ENCODE measurements at places on chromosomes 3 and 15.

- DNase-seq = no peak
Measured at GRCh38 chr3:28768439-28768838, 419.8 kb upstream of the AZI2 start.

DNA sequence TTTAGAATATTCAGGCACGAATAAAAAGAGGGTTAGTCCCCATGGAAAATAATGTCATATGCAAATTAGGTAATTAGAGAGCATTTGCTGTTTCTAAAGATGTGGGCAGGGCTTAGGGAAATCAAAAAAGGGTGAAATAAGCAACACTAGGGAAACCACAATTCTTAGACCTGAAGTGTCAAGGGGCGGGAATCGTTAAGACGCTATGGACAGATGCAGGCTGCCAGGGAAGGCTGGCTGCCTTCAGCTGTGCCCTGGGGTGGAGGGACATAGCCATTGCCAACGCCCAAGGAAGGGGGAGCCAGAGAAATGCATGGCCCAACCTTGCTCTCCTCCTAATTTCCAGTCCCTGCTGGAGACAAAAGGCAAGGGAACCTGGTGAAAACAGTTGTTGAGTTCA is 141.7 kb upstream of the PROK2 start:
- DNase-seq = no peak

- DNase-seq = no peak
Measured at GRCh38 chr15:37698679-37699078, 235.8 kb upstream of the TMCO5A start.

- DNase-seq = no peak
Measured at GRCh38 chr15:57457726-57458125, 81.4 kb downstream of the CGNL1 start.

DNA sequence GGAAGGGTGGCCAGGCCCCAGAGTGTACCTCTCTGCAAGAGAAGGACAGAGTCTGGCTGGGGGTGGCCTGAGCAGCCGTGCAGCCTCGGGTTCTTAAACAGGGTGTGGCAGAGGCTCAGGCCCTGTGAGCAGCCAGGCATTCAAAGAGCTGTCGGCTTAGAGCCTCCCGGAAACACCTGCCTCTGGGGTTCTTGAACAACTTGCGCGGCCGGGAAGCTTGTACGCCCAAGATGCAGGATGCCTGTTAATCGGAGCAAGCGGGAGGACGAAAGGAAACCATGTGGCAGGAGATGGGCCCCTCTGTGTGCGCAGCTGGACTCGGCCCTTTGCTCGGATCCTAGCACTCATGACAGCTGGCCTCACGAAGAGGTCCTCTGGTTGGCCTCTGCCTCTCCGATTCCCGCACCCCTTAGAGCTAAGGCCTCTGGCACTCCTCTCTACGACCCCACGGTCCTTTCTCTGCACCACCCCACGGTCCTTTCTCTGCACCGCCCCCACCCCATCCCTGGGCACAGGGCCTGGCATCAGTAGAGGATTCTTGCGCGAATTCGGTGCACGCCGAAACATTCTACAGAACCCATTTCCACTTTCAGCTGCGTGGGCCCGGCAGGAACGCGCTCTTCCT is 23.9 kb upstream of the TXNRD3 start:
- no peak for DNase-seq

DNA sequence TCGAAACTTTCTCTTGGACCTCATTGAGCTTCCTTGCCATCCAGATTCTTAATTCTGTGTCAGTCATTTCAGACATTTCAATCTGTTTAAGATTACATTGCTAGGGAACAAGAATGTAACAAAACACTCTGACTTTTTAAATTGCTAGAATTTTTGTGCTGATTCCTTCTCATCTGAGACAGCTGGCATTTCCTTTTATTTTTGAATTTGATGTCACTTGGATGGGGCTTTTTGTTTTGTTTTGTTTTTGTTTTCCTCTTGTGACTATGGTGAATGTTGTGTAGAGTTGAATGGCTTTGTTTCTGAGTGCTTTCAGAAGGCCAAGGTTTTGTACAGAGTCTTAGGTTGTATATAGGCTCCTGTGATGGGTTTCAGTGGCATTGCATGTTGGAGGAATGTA is 1129.3 kb downstream of the NAALADL2 start:
- DNase-seq = no peak

DNA sequence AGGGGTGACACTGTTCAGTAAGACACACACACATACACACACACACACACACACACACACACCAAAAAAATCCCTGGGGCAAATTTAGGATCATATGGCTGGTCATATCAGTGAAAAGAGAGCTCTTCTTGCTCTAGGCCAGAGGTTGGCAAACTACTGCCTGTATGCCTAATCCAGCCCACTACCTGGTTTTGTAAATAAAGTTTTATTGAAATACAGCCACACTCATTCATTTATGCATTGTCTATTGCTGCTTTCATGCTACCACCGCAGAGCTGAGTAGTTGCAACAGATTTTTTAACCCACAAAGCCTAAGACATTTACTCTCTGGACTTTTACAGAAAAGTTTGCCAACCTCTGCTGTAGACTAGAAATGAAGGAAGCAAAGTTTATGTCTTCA is 30.6 kb downstream of the ACP3 start:
- DNase-seq = no peak

DNA sequence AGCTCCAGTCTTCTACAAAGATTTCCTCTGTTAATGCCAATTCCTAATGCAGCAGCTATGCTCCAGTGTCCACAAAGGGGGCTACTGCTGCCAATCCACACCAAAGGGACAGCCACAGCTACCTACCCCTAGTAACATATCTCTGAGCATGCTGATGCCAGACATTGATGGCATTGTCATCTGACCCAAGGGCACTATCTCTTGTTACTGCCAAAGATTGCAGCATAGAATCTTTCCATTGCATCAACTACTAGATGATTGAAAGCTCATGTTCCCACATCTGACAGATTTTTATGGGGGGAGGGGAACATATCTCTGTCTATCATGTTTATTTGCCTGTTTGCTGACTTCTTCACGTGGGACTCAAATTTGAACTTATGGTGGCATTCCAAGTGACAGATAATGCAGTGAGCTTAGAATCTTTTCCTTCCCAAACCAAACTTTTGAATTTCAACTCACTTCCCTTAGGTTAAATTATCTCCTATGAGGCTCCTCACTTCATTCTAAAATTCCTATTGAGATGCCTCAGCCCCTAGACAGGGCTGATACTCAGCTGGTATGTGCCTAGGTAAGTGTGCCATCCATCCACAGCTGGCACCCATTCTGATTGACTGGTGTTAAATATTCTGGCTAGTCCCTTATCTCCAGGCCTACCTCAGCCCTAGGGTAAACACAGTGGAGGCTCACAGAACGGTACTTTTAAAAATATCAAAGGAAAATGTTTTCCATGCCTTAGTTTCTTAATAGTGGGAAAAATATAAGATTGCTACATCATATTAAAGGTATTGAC is 100.3 kb downstream of the STRIT1 start:
- no peak for DNase-seq

DNA sequence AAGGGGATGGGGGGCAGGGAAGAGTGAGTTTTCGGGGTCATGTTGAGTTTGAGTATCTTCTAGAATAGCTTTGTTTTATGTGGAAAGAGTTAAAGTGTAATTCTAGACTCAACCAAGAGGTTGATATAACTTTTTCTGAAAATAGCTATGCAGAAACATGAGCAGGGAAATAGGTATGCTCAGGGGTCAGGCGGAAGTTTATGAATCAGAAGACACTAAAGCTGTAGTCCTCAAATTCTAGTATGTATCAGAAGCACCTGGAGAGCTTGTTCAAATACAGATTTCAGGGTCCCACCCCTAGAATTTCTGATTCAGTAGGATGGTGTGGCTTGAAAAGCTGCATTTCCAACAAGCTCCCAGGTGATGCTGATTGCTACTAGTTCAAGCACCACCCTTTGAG is 37.6 kb upstream of the UBE2E2 start:
- DNase-seq = no peak

DNA sequence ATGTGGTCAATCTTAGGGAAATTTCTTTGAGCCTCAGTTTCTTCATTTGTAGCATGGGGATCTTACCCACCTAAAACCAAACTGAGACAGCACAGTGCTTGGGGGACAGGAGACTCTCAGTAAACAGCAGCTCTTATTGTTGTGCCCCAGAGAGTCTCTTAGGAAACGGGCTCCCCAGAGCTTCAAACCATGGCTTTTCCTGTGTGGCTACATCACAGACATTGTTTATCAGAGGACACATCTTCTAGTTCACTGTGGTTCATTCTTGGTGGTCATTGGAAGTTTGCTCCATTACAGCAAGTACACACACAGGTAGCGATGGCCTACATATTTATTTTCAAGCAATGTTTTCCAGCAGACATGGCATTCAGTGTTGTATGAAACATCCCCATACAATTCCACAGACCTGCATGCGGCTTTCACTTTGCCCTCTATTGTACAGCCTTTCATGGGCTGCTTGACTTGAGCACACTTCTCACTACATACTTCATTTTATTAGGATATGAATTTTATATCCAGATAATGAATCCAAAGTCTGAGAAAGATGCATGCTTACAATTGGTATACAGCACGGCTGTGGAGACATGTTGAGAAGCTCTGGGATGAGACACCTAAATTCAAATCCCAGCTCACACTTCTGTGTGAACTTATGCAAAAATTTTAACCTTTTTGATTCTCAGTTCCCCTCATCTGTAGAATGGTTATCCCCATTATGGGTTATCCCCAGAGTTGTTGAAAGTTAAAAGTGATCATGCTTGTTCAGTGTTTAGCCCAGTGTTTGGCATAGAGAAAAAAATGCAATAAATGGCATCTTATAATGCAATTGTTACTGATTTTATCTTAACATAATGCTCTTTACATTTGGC is 84.8 kb upstream of the ICE2 start:
- peak; percentile 83 for DNase-seq

DNA sequence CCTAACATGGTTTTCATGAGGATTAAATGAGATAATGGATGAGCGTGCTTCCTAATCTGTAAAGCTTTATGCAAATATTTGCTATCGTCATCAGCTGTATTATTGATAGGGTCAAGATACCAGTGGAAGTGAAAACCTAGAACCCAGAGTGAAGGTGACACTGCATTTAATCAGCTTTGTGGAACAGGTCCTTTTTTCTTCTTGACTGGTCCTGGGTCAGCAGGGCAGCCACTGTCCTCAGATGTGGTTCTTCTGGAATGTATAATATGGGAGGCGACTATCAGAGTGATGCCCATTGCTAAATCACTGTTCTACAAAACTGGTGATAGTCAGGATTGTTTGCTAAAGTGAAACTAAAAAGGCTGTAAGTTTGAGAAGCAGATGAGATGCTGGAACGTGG is 41.4 kb downstream of the SORD start:
- no peak for DNase-seq

DNA sequence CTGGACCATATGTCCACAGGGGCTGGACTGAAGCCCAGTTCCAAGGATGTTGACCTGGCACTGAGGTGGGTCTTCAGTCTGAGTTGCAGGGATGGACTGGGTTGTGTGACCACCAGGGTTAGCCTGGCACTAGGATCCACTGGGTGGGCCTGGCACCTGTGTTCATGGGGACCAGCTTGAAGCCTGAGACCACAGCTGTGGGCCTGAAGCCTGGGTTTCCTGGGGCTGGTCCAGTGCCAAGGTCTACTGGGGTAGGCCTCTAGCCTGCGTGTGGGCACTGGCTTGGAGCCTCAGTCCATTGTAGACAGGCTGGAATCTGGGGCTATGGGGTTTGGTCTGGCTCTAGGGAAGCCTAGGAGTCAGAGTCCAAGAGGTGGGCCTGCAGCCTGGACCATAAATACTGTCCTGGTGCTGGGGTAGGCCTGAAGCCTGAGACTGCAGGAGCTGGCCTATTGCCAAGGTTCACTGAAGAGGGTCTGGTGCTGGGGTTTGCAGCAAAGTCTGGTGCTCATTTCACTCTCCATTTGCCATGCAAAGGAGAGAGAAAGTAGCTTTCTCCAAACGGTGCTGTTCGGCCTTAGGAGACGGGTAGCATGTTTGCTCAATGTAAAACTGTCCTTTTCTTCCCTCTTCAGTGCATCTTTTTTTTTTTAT is 51.2 kb upstream of the TBC1D5 start:
- no peak for DNase-seq

DNA sequence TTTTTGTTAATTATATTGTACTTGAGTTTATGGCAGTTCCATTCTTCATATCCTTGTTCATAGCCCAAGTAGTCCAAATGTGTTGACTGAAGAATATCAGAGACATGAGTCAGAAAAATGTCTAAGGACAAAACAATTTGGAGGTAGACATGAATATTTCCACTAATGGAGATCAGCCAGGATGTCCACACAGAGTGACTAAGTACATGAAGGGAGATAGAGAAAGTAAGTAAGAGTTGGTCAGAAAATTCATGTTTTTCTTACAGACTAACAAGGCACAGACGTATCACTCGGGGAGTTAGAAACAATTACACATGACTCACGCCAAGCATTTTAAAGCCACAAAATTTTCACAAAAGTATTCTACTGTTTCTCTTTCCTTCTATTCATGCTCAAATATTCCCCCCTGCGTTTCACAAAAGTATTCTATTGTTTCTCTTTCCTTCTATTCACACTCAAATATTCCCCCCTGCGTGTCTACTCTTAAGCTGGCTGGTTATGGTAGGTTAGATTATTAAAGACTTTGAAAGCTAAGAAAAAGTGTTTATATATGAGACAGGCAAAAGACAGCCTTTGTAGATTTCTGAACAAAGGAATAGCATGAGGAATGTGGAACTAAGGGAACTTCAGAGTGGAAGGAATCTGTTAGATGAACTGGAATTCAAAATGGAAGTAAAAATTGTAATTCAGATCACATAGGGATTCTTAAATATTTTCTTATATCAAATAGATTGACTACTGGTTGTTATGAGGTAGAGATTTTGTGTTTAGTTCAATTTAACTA is 648.7 kb upstream of the CCDC54 start:
- DNase-seq = no peak

DNA sequence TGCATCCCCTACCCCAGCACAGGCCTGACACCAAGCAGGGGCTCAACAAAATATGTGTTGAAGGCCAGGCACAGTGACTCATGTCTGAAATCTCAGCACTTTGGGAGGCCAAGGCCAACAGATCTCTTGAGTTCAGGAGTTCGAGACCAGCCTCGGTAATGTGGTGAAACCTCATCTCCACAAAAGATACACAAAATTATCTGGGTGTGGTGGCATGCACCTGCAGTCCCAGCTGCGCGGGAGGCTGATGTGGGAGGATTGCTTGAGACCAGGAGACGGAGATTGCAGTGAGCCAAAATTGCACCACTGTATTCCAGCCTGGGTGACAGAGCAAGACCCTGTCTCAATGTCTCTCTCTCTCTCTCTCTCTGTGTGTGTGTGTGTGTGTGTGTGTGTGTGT is 30.7 kb upstream of the CYP11A1 start:
- DNase-seq = no peak

DNA sequence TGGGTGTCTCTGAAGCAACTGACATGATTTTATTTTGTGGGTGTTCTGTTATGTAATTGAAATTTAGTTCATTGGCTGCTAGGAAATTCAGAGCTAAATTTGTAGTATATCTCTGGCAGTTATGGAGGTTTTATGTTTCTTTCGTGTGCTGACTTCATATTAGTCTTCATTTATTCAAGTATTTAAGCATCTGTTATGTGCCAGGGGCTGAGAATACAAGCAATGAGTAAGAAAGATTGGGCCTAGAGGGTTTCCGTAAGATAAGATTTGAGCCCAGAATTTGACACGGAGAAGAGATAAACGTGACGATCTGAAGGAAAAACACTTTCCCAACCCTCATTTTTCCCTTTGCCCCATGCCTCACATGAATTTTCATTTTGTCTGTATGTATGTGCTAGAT is 75.2 kb upstream of the ACKR4 start:
- no peak for DNase-seq
